ENCODE measurements at places on chromosomes 13 and 19.

GRCh38 chr13:87087741-87088140 is 583.4 kb upstream of the SLITRK5 start:
- no peak for DNase-seq
- H3K27me3 ChIP-seq = no peaks in the 10 kb centered on the region
- H3K4me3 ChIP-seq = no peak overlapping the region
- no peaks in the 10 kb centered on the region for H3K4me1 ChIP-seq
- no peaks in the 10 kb centered on the region for H3K36me3 ChIP-seq

GRCh38 chr19:2634228-2634951 is 68.1 kb downstream of the GNG7 start:
- H3K27me3 ChIP-seq = no peaks in the 10 kb centered on the region
- no peak for DNase-seq
- no peaks in the 10 kb centered on the region for H3K36me3 ChIP-seq
- peaks cover 14% of the 10 kb centered on the region for H3K4me1 ChIP-seq
- no peak overlapping the region for H3K4me3 ChIP-seq

- H3K36me3 ChIP-seq = no peaks in the 10 kb centered on the region
- H3K4me1 ChIP-seq = peaks cover 46% of the 10 kb centered on the region
- peak; percentile 95 for DNase-seq
Measured at GRCh38 chr19:8361921-8362793, 1.8 kb upstream of the ANGPTL4 start.

DNA sequence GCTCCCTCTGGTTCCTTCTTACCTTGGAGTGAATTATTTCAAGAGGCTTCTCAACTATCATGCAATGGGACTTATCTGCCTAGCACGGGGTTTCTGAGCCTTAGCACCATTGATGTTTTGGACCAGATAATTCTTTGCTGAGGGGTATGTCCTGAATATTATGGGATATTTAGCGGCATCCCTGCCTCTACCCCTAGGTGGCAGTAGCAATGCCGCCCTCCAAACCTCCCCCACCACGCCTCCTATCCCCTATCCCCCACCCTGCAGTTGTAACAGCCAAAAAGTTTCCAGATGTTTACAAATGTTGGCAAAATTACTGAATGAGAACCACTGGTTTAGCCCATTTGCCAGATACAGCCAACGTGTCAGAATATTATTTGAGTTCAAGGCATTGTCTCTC is 125.5 kb downstream of the POSTN start:
- H3K27ac ChIP-seq = no peak overlapping the region
- no peak for DNase-seq

DNA sequence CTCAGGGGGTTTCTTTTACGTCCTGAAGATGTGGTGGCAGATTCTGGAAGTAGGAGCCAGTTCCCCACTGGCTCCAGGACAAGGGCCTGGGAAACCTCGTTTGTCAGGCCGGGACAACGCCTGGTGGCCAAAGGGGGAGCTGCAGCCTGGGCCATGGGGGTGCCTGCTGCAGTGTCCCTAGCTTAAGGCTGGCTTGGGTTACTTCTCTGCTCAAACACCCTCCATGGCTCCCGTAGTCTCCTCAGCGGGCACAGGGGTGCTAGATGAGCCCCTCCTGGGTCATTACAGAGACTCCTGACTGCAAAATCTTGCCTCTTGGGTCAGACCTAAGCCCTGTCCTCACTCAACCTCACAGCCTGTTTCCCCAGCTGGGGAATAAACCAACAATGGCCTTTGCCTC is 14.7 kb downstream of the CILP2 start:
- no peaks in the 10 kb centered on the region for H3K4me1 ChIP-seq
- H3K4me3 ChIP-seq = no peak overlapping the region
- H3K36me3 ChIP-seq = no peaks in the 10 kb centered on the region
- no peaks in the 10 kb centered on the region for H3K27me3 ChIP-seq

- H3K4me3 ChIP-seq = no peak overlapping the region
- no peaks in the 10 kb centered on the region for H3K36me3 ChIP-seq
Measured at GRCh38 chr13:45821811-45822210, 29.7 kb downstream of the SIAH3 start.

DNA sequence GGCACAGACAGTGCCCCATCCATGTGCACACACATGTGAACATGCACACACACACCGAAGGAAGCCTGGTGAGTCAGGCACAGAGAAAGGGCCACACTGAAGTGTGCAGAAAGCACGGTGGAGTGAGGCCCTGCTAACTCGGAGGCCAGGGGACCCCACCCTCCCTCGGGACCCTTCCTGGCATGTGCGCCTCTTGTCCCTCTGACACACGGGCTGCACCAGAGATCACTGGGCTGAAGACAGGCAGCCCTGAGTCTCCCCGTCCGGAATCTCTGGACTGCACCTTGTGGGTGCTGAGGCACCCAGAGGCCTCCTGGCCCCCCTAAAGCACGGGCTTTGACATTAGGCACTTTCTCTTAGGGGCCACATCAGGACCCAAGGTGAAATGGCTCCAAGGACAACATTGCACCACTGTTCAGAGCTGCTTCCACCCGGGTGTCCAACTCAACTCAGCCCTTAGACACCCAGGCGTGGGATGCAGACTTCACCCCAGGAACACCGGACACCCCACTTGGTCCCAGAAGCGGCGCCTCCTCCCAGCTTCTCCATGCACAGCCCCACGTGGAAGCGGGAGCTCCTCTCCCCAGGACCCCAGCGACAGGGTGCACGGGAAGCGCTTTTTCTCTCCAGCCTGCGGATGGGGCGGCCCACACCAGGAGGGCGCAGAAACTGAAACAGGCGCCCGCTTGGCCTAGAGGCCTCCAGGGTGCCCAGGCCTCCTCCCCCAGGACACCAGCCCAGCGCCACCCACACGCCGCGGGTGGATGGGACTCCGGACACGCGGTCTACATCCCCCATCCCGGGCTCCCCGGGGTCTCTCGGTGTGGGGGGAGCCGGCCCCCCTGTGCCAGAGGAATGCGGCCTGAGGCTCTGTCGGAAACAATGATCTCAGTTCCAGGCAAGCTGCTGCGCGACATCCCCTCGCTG is 90.2 kb downstream of the SPACA7 start:
- no peaks in the 10 kb centered on the region for H3K27me3 ChIP-seq
- H3K4me3 ChIP-seq = no peak overlapping the region
- no peaks in the 10 kb centered on the region for H3K4me1 ChIP-seq
- no peak for DNase-seq
- H3K36me3 ChIP-seq = no peaks in the 10 kb centered on the region

DNA sequence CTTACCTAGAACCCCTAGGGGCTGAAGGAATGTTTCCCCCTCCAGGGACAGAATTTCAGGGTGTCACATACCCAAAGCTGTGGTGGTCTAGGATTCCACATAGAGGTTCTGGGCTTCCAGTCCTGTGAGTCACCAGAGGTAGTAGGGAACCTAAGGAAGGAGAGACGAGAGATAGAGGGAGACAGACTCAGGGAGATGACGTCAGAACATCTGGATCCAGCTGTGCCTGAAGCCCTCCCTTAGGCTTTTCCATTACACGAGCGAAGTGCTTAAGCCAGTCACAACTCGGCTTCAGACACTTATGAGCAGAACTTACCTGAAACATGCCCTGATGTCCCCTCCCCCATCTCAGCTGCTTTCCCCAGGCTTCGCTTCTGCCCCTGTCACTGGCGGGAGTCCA is 11.8 kb upstream of the SELENOW start:
- no peaks in the 10 kb centered on the region for H3K27me3 ChIP-seq
- 0 out of 2 replicates have a peak, but pooled peaks cover 3% of the 10 kb centered on the region for H3K4me1 ChIP-seq
- H3K4me3 ChIP-seq = no peak overlapping the region
- no peaks in the 10 kb centered on the region for H3K36me3 ChIP-seq
- H3K27ac ChIP-seq = no peak overlapping the region

DNA sequence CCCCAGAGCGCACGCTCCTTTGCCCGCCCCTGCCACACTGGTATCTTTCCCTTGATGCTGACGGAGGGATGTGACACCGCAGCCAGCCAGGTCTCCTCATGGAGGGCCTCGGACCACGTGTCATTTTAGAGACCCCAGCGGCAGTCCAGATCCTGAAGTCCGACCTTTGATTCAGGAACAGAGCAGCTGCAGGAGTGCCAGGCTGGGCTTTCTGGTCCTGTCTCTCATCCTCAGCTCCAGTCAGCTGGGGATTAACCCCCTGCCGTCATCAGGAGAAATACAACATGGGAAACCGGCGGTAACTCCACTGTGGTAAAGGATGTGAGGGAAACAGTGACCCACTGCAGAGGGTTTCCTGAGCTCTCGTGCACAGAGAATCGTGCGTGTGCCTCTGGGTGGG is 140.6 kb downstream of the SIPA1L3 start:
- no peak for DNase-seq
- H3K4me3 ChIP-seq = no peak overlapping the region
- no peak overlapping the region for H3K27ac ChIP-seq
- H3K36me3 ChIP-seq = no peaks in the 10 kb centered on the region
- H3K4me1 ChIP-seq = no peaks in the 10 kb centered on the region

DNA sequence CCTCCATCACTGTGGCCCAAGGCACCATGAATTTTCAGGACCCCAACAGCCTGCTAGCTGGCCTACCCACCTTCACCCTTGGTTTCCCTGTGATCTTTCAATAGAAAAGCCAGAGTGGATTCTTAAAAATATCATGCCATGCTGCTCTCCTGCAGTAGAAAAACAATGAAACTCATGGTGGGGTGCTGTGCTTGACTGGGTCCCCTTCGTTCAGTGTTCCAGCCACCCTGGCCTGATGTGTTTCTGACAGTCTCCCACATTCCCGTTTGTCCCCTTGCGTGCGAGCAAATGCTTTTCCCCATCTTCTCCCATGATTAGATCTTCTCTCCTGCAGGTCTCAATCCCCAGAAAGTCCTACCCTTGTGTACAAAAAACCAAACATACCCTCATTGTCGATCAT is 43.2 kb downstream of the ABCC4 start:
- no peak overlapping the region for H3K27ac ChIP-seq
- H3K4me3 ChIP-seq = no peak overlapping the region
- DNase-seq = no peak

- no peak overlapping the region for H3K27ac ChIP-seq
- no peaks in the 10 kb centered on the region for H3K4me1 ChIP-seq
- H3K36me3 ChIP-seq = no peaks in the 10 kb centered on the region
- H3K27me3 ChIP-seq = no peaks in the 10 kb centered on the region
- no peak overlapping the region for H3K4me3 ChIP-seq
Measured at GRCh38 chr13:67117010-67117550, 113.1 kb downstream of the PCDH9 start.

GRCh38 chr13:112968910-112969691 is at the start of gene MCF2L:
Gene MCF2L, plus strand, starts transcription at chr13:112969214. Its CDS starts 166 bp downstream, at chr13:112969380.
- peak within 1 kb of the TSS; percentile 45 for H3K4me3 ChIP-seq
- H3K36me3 ChIP-seq = no peaks in the 10 kb centered on the region
- DNase-seq = no peak
- peaks cover 23% of the 10 kb centered on the region for H3K4me1 ChIP-seq
- H3K27ac ChIP-seq = no peak within 1 kb of the TSS

DNA sequence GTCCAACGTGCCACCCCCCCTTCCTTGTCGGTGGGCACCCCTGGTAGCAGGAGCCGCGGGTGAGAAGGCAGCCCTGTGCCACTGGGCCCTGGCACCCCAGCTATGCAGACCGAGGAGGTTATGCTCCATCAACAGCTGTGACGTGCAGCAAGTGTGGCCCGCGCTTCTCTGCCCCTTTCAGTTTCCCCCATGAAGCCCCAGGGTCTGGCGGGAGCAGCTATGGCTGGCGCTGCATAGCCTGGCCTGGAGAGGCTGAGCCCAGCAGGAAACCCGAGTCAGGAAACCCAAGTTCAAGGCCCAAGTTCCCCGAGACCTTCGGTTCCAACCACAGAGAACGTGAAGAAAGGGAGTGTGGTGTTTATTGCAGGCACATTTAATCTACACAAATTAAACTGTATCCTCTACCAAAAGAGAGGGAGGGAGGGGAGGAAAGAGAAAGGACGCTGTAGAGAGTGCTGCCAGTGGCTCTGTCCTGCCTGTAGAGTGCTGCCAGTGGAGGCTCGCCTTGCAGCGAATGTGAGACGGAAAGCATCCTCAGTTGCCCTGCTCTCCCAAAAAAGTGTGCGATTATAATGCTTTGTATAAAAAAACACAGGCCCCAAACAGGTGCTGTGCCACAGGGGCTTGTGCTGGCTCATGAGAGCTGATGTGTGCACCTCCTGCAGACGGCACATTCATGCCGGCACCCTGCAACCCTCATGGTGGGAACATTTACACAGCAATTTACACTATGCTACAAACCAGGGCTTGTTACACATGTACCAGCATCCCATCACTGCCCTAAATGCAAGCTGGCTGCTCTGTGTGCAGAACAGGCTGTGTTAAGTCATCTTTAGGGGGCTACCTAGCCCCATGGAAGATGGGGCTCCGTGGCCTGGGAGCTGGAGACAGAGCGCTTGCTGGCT is 16.3 kb downstream of the POP4 start:
- no peaks in the 10 kb centered on the region for H3K4me1 ChIP-seq
- no peak overlapping the region for H3K4me3 ChIP-seq
- H3K27me3 ChIP-seq = no peaks in the 10 kb centered on the region
- H3K27ac ChIP-seq = no peak overlapping the region
- H3K36me3 ChIP-seq = no peaks in the 10 kb centered on the region

GRCh38 chr19:51803519-51803918 is 8.6 kb downstream of the FPR3 start:
- H3K4me1 ChIP-seq = peaks cover 7% of the 10 kb centered on the region
- no peaks in the 10 kb centered on the region for H3K27me3 ChIP-seq
- DNase-seq = no peak
- no peak overlapping the region for H3K4me3 ChIP-seq
- no peaks in the 10 kb centered on the region for H3K36me3 ChIP-seq

GRCh38 chr19:6060600-6061375 is 49.5 kb downstream of the RFX2 start:
- H3K36me3 ChIP-seq = no peaks in the 10 kb centered on the region
- H3K4me3 ChIP-seq = no peak overlapping the region
- no peak for DNase-seq
- peaks cover 12% of the 10 kb centered on the region for H3K4me1 ChIP-seq

GRCh38 chr19:5628919-5629481 is 6.1 kb downstream of the SAFB start:
- H3K4me1 ChIP-seq = peaks cover 8% of the 10 kb centered on the region
- no peaks in the 10 kb centered on the region for H3K27me3 ChIP-seq
- H3K4me3 ChIP-seq = no peak overlapping the region
- DNase-seq = no peak
- H3K36me3 ChIP-seq = peaks cover 60% of the 10 kb centered on the region
- no peak overlapping the region for H3K27ac ChIP-seq

- H3K36me3 ChIP-seq = no peaks in the 10 kb centered on the region
- H3K27me3 ChIP-seq = no peaks in the 10 kb centered on the region
- H3K4me3 ChIP-seq = no peak overlapping the region
- peak; percentile 74 for DNase-seq
Measured at GRCh38 chr19:10936661-10937084, 8.1 kb downstream of the TIMM29 start.

- H3K4me1 ChIP-seq = no peaks in the 10 kb centered on the region
- H3K27ac ChIP-seq = no peak overlapping the region
- H3K27me3 ChIP-seq = no peaks in the 10 kb centered on the region
- no peak for DNase-seq
Measured at GRCh38 chr13:51229731-51230130, 7.5 kb downstream of the FAM124A start.

GRCh38 chr13:99310382-99311031 is 3.3 kb upstream of the GPR183 start:
- H3K4me1 ChIP-seq = peaks cover 91% of the 10 kb centered on the region
- no peak overlapping the region for H3K4me3 ChIP-seq
- no peak overlapping the region for H3K27ac ChIP-seq

GRCh38 chr19:52007451-52007805 is 583 bp downstream of the ZNF615 start:
- H3K27ac ChIP-seq = no peak overlapping the region
- H3K4me1 ChIP-seq = no peaks in the 10 kb centered on the region
- no peaks in the 10 kb centered on the region for H3K27me3 ChIP-seq
- no peaks in the 10 kb centered on the region for H3K36me3 ChIP-seq
